ENCODE measurements at places on chromosomes 5 and 9.
A peak's percentile ranks its signal among the peaks of the same experiment; 100 is the strongest.

- no peak for DNase-seq
These were observed 100.4 kb downstream of the ANKH start for GRCh38 chr5:14771189-14771588.

GRCh38 chr9:123540457-123540856, 184.5 kb downstream of the CRB2 start:
- DNase-seq = no peak

GRCh38 chr5:151098768-151099121, 17.9 kb upstream of the TNIP1 start:
- no peak for DNase-seq

- DNase-seq = no peak
These were observed 56.7 kb upstream of the GARNL3 start for GRCh38 chr9:127207734-127208410.

- DNase-seq = no peak
These were observed 395.6 kb upstream of the TLE4 start for GRCh38 chr9:79176014-79176697.

- no peak for DNase-seq
These were observed 109.0 kb downstream of the BAAT start for GRCh38 chr9:101275769-101276250.

- DNase-seq = no peak
These were observed 6.9 kb upstream of the BOD1 start for GRCh38 chr5:173623296-173623771.

GRCh38 chr5:128252756-128253155, 169.2 kb downstream of the SLC12A2 start:
- DNase-seq = no peak

DNA sequence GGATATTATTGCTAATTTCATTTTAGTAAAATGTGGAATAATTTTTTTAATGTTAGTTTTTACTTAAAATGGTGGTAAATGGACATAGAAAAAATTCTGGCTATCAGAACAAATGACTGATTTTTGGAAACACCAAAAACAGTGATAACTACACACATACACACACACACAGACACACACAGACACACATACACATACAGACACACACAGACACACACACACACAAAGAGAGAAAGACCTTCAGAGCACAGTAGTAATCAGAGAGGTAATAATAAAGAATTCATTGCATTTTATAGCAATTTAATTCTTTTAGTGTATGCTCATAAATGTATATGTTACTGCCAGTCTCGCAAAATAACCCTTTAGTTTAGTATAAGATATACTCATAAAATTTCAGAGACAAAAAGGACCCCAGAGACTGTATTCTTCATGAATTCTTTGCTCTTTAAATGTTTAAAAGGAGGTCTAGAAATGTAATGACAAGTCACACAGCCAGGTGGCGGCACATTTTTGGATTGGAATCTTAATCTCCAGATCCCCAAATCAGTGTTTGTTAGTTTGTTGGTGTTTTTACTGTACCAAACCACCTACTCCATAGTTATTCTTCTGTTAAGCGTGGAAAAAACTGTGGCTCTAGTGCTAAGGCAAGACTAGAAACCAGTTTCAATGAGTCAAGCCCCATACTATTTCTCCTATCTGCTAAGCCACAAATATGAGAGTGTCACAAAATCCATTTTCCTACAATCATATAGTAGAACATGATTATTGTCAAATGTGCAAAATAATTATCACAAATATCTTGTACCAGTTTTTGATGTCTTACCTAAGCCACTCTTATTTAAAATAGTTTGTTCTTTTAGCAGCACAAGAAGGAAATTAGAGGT, 109.9 kb downstream of the EDIL3 start:
- DNase-seq = peak; percentile 48

DNA sequence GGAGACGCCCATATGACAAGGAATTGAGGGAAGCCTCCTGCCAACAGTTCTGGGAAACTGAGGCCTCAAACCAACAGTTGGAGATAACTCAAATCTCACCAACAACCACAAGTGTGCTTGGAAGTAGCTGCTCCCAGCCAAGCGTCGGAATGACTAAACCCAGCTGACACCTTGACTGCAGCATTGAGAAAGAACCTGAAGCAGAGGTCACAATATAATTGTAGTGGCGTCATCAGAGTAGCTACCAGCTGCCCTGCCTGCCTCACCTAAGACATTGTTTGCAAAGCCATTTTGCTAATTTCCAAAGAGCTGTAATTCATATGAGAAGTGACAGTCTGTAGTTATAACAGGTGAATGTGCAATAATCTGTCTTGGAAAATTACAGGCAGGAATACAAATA, 40.8 kb upstream of the ANKRD31 start:
- peak; percentile 43 for DNase-seq

DNA sequence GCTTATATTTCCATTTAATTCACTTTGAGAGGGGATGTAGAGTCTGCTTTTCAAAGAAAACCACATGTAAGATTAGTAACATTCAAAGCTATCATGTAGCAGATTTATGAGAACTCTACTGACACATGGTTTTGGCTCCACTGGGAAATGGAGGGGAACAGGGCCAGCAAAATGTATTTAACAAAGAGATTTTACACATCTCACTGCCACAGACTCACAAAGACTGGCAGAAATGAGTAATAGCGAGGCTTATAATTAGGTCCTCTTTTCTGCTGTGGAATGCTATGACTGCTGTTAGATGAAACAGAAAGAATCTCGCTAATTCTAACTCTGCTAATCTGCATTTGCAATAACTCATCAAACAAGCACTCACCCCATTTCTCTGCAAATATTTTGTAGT, 4.5 kb downstream of the DAP start:
- DNase-seq = peak; percentile 8

- no peak for DNase-seq
These were observed 270.2 kb downstream of the KDM4C start for GRCh38 chr9:7027996-7028395.

DNA sequence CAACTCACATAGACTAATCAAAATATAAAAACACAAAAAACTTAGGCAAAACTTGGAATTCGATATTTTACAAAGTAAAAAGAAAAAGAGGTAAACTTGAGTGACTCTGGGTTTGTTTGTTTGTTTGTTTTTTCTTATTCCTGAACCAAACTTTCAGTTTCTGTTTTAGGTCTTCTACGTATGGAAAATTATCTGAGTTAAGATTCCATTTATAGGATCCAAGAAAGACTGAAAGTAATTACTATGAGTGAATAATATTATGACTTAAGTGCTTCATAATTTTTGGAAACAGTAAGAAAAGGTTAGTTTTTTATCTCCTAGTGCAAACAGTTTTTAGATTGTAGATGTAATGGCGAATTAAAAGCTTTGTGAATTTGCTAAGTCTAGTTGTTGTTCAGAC, 13.2 kb downstream of the ST8SIA4 start:
- no peak for DNase-seq

DNA sequence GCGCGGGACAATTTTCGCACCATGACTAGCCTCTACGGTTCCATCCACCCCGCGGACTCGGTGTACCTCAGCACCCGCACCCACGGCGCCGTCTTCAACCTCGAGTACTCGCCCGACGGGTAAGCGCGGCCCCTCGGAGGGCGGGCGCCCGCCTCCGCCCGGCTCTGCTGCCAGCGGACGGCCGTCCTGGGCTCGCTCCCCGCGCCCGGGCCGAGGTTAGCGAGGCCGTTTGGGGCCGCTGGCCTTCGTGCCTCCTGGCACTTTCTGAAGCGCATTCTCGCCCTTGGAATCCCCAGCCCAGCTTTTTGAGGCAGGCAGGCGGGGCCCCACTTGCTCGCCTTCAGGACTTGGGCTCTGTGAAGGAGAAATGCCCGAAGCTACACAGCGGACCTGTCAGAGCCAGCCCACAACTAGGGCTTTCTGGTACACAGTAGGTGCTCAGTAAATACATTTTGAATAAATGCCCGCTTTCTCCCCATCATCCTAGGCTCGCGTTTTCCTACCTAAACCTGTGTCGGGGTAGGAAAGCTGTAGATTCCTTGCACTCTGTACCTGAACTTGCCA, 772 bp downstream of the DCAF10 start:
- peak; percentile 53 for DNase-seq

- DNase-seq = peak; percentile 59
These were observed 10.1 kb downstream of the TLR4 start for GRCh38 chr9:117714282-117714681.

GRCh38 chr9:8140557-8140956, 341.0 kb upstream of the DMAC1 start:
- DNase-seq = peak; percentile 36

- no peak for DNase-seq
These were observed 59.5 kb downstream of the AK8 start for GRCh38 chr9:132818588-132818987.

DNA sequence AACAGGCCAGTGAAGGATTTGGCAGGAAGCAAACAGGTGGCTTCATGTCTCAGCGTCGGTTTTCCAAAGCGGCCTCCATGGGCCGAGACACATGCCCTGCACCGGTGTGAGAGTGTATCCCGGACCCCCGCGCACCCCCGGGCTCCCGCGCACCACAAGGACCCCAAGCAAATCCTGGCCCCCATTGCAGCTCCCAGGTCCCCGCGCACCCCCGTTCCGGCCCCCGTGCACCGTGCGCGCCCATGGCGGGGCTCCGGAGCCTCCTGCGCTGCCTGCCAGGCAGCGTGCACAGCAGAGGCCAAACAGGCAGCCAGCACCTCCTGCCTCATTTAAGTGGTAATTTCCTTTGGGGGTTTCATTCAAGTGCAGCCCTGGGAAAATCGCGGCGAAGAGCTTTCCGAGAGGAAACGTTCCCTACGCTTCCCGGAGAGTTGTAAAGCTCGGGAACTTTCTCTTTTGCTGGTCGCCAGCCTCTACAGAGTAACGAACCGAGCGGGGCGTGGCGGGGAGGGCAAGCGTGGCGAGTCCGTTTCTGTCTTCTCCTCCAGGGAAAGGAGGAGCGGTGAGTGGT, 145.5 kb upstream of the SLC24A2 start:
- peak; percentile 64 for DNase-seq

GRCh38 chr5:138455232-138455930, 9.9 kb upstream of the EGR1 start:
- no peak for DNase-seq

DNA sequence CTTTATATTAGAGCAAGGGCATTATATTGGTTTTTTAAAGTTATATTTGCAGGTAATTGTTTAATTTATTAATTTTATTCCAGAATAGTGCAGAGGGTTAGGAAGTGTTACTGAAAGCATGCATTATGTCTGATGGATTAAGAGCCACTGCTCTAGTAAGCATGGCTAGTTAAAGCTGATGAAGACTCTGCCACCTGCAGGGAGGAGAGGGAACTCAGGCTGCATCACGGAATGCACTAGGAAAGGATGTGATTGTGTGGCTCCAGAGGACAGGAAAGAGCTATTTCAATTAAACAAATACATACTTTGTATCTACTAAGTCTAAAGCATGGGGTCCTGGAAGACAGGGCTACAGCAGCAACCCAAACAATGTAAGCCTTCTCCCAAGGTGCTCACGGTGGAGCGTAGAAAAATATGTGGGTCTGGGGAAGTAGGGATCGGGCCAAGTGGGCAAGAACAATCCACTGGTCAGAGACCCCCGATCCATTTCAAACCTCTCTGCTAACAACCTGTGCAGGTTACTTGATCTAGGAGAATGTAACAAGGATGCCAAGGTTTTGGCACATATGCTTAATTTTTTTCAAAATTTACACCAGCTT, 15.3 kb upstream of the GRXCR2 start:
- peak; percentile 75 for DNase-seq

DNA sequence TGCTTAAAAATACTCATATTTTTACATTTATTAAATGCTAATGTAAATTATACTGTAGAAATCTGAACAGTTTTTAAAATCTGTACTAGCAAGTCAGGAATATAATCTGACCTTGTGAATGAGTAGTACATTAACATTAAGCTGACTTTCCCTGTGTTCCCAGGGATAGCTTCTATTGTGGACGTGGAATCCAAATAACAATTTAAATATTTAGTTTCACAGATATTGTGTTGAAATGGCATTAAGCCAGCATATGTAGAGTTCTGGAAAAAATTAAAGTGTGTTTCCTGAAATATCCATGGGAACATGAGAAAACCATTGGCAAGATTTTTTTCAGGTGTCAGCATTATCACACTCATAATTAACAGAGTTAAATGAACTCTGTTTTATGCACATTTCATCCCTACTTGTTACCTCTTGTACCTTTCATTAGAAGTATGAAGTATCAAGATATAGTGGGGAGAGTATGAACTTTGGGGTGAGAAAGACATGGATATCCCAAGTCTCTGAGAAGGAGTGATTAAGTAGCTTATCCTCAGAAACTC, 5.7 kb downstream of the RABGAP1 start:
- DNase-seq = no peak

- DNase-seq = peak; percentile 25
These were observed 258.7 kb downstream of the SPATA31D1 start for GRCh38 chr9:82247318-82247717.

DNA sequence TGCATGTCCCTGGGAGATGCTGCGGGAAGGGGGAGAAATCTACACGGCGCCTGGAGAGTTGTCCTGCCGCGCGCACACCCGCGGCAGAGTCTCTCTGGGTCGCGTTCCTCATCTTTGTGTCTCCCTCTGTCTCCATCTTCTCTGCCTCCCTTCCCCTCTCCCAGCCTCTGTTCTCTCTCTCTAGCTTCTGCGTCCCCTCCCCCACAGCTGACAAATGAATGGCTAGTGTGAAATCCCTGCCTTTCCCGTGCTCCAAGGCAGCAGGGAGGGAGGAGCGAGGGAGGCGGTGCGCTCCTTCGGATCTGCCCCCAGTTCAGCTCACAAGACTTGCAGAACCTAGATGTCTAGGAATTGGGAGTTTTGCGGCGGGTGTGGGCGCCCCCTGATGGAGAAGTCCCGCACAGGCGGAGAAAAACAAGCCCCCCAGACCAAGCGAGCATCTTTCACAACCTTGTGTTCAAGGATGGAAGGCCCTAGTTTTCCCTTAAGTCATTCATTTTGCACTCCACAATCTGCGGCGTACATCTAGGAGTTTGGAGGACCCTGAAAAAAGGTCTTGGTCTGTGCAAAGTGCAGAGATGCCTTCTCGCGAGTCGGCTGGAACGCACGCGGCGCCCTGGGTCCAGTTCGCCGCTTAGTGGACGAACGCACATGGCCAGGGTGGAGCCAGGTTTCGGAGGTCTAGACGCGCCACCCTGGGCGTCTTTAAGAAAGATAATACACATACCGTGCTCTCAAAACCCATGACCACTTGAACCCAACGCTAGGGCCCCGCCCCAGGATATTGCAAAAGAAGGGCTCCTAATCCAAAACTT, 2.0 kb downstream of the VCAN start:
- peak; percentile 100 for DNase-seq

GRCh38 chr9:114275246-114276004, 47.5 kb upstream of the ORM1 start:
- DNase-seq = no peak

DNA sequence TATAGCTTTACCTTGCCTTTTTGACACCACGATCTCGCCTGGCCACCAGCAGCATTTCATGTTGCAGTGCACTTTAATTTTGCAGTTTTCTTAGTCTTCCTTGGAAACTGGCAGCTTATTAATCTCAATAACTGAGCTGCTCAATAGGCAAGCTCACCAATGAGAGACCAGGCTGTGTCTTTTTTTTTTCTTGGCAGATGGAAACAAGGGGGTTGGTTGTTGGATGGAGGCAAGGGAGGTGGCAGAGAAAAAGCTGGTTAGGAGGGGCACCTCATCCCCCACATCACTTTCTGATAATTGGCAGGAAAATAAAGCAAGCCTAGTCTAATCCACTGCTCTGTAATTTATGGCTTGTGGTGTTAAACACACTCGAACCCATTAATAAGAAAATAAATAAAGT, 324.5 kb upstream of the WWC1 start:
- no peak for DNase-seq

- no peak for DNase-seq
These were observed 9.8 kb upstream of the EEIG1 start for GRCh38 chr9:127990554-127990953.
